ENCODE measurements at places on chromosomes 3 and 15.

DNA sequence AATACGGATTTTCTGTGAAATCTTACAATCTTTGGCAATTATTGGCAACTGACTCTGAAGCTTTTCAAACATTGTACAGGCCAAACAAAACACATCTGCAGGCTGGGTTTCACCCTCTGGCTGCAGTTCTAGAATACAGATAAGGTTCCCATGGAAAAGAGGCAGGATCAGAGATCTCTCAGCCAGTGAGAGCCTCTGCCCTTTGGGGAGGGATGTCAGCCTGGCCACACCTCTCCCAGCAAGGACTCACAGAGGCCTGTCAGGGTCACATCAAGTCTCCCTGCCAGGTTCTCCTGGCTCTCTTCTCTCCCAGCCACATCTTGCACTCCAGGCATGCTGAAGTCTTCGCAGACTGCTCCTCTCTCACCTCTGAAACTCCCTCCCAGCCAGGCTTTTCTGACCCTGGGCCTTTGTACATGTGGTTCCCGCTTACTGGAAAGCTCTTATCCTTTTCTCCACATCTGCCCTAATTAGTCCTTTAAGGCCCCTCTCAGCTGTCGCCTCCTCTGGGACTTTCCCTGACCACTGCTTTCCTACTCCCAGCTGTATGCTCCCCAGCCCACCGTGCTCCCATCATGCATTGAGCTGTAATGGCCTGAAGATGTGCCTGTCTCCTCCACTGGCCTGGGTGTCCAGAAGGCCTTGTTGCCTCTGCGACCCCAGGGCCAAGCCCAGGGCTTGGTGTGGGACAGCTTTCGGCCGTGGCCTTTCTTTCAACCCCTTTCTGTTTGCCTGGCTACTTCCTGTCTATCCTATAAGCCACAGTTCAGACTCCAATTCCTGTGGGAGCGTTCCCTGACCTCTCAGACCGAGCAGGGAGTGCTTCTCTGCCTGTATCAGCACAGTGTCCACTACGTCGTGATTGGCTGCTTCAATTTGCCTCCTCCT is 4.3 kb downstream of the RBP1 start:
- no peak for DNase-seq

- no peak for DNase-seq
Observed at GRCh38 chr3:51688206-51688600, 17.2 kb downstream of the TEX264 start.

- DNase-seq: no peak
Observed at GRCh38 chr3:36165509-36166290, 214.6 kb upstream of the STAC start.

DNA sequence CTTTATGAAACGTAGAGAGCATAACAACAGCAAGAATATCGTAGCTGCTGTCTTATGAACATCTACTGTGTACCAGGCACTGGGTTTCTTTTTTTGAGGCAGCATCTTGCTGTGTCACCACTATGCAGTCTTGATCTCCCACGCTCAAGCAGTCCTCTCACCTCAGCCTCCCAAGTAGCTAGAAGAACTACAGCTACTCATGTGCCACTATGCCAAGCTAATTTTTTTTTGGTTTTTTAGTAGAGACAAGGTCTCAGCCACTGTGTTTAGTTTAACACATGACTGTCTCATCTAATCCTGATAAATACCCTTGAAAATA is 129.9 kb downstream of the VGLL4 start:
- no peak for DNase-seq

- no peak for DNase-seq
Observed at GRCh38 chr15:27088584-27089232, 117.7 kb downstream of the GABRG3 start.

- DNase-seq: no peak
Observed at GRCh38 chr3:170180079-170180907, 1.2 kb downstream of the PHC3 start.

Data from stimulated activated CD8-positive, alpha-beta memory T cell treated with anti-CD3 and anti-CD28 coated beads, Interleukin-15, amount 100 ng/mL, for 1 hour (primary cell).